ENCODE measurements at places on chromosomes 5 and 9.

GRCh38 chr9:121596515-121596914 lies 54.9 kb upstream of the DAB2IP start:
- DNase-seq, result no peak

- no peak for DNase-seq
Observed at GRCh38 chr5:1278216-1278615, 16.7 kb downstream of the TERT start.

DNA sequence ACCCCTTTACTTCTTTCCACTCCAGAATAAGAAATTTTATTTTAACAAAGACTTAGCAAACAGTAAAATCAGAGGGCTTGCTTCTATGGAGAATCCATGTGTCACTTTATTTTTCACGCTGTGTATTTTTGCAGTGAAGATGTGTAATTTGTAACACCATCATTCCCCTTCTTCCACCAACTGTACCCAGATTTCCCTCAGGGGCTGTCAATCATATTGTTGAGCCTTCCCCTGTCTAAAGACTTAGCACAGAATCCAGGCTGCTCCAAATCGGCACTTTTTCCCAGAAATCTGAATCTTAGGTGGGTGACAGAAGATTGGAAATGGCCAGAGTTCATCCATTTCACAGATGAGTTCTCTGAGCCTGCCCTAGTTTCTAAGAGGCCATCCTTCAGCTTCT lies 115.9 kb downstream of the GNAQ start:
- no peak for DNase-seq

DNA sequence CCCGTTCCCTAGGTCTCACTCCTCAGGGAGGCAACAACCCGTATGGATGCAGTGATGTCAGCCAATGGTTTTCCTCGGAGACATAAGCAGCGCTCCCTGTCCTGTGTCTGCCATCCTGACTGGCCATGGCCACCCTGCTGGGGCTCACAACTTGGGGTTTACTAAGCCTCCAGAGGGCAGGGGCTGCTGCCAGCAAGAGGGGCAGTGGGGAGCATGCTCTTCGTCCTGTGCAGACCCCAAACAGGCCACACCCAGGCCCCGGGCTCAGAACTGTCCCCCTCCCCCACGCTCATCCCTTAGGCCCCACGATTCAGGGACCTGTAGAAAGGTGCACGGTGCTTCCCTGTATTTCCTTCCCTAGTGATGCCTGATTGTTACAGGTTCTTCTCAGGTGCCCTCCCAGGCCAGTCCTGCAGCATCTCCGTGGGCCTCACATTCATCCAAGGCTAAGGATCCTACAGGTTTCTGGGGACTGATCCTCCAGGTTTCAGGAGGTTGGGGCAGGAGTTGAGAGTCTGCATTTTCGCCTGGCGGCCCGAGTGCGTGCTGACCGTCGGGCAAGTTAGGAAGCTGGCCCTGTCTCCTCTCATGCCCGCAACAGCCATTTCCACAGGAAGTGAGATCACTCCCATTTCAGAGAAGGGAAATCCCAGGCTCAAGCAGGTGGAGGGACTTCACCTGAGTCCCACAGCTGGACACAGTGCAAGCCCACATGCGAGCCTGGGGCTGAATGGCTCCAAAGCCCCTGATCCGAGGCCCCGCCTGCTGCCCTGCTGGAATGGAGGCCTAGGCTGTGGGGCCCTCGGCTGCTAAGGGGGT lies 217.6 kb downstream of the ROR2 start:
- DNase-seq, result no peak

DNA sequence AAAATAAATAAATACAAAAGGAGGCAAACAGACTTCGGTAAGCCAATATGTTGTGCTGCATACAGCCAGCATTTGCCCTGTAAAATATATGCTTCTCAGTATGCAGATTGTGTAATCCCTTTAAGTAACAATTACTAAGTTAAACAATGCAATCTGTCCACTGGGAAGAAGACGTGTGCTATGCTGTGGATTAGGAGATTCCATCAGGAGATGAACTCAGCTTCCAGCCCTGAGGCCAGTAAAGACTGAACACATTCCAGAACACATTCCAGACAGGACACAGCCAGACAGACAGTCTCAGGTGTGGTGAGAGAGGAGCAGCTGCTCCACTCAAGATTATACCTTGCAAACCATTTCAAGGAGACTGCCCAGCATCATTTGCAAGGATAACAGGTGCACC lies 97.8 kb downstream of the MPDZ start:
- DNase-seq, result no peak

GRCh38 chr5:96855031-96855872 lies 21.0 kb upstream of the ERAP2 start:
- DNase-seq, result no peak

DNA sequence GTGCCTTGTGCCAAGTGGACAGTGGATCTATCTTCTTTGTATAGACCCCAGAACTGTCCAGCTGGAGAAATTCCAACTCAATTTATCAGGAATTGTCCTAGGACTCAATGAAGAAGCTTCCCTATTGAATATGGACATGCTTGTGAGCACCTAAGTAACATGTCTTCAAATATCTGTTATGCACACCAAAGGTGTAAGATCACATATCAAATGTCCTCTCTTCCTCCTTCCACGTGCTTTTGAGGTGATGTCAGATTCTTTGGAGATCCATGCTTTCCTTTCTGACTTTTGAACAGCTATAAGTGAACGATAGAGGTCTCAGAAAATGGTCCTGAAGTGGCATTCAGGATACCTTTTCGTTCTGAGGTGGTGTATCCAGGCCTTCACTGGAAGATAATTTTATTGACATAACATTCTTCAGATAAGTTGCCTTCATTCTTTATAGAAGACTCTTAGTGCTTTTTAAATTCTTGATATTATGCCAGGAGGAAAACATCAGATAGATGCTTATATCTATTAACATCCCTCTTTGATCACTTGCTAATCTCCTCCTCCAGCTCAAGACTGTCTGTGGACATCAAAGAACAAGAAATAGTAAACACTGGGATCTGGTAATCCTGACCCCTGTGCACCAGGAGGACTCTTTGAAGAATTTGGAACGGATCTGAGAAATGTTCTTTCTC lies 246.4 kb downstream of the SMARCA2 start:
- no peak for DNase-seq

GRCh38 chr9:7811677-7812076 lies 12.1 kb upstream of the DMAC1 start:
- DNase-seq, result no peak

- DNase-seq, result no peak
Observed at GRCh38 chr5:75571547-75571946, 39.7 kb upstream of the ANKDD1B start.

GRCh38 chr5:180049185-180049548 lies 22.4 kb downstream of the RNF130 start:
- DNase-seq, result no peak

GRCh38 chr5:176389135-176390123 lies 878 bp downstream of the HIGD2A start:
- DNase-seq, result peak; percentile 61
